ENCODE measurements at places on chromosomes 13 and 19.
A peak's percentile ranks its signal among the peaks of the same experiment; 100 is the strongest.

GRCh38 chr19:28972058-28972852 is 240.7 kb downstream of the UQCRFS1 start:
- no peak for DNase-seq
- no peaks in the 10 kb centered on the region for H3K27me3 ChIP-seq
- H3K4me1 ChIP-seq: no peaks in the 10 kb centered on the region
- no peak overlapping the region for H3K4me3 ChIP-seq
- H3K36me3 ChIP-seq: no peaks in the 10 kb centered on the region

DNA sequence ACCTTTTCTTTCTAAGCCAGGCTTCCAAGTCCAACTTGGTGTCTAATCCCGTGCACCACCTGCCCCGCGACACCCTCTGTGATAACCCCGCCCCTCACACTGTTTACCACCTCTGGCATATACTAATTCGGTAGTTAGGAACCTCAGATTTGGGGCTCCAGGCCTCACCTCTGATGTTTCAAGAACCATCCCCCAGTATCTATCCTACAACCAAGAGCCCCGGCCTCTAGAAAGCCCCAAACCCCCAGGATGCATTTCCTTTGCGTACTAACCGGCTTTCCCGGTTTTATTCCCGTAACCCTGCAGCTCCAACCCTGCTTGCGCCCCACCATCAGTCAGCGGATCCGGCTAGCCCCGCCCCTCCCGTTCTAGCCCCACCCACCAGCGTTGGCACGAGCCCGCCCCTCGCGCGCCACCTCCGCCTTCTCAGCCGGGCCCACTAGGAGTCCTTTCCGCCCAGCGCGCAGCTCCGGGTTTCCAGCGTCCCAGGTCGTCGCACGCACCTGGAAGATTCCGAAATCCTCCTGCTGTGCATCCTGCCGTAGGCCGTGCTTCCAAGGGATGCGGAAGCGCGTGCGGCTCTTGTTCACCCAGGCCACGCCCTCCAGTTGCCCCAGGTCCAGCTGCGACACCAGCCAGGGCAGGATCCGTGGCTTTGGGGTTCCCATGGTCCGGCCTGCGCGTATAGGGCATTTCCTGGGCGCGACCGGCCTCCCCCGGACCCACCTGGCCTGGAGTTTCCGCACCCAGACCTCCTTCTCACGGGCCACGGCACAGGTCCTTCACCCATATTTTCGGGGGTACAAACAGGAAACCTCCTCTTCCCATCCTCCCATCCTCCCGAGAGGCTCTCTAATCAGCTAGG is 1.3 kb downstream of the IRF3 start:
- peak overlapping the region; percentile 94 for H3K4me3 ChIP-seq
- peak overlapping the region; percentile 93 for H3K27ac ChIP-seq
- peaks cover 25% of the 10 kb centered on the region for H3K4me1 ChIP-seq
- no peaks in the 10 kb centered on the region for H3K27me3 ChIP-seq
- peak; percentile 90 for DNase-seq

DNA sequence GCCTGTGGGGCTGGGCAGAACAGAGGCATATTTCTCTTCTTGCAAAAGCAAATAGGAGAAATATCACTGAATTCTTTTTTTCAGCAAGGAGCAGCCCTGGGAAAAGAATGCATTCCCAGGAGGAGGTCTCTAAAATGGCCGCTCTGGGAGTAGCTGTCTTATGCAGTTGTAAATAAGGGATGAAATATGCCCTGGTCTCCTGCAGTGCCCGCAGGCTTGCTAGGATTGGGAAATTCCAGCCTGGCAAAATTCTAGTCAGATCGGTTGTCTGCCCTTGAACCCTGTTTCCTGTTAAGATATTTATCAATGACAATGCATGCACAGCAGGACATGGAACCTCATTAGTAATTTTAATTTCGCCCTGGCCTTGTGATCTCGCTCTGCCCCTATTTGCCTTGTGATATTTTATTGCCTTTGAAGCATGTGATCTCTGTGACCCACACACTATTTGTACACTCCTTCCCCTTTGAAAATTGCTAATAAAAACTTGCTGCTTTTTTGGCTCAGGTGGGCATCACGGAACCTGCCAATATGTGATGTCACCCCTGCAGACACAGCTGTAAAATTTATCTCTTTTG is 1993.2 kb downstream of the PCDH9 start:
- H3K4me3 ChIP-seq: no peak overlapping the region
- no peak overlapping the region for H3K27ac ChIP-seq
- H3K36me3 ChIP-seq: no peaks in the 10 kb centered on the region
- no peaks in the 10 kb centered on the region for H3K27me3 ChIP-seq

- no peak overlapping the region for H3K27ac ChIP-seq
- H3K4me3 ChIP-seq: no peak overlapping the region
- peaks cover 3% of the 10 kb centered on the region for H3K27me3 ChIP-seq
- no peaks in the 10 kb centered on the region for H3K4me1 ChIP-seq
- H3K36me3 ChIP-seq: no peaks in the 10 kb centered on the region
Measured at GRCh38 chr13:23140492-23140891, 40.3 kb upstream of the SGCG start.

DNA sequence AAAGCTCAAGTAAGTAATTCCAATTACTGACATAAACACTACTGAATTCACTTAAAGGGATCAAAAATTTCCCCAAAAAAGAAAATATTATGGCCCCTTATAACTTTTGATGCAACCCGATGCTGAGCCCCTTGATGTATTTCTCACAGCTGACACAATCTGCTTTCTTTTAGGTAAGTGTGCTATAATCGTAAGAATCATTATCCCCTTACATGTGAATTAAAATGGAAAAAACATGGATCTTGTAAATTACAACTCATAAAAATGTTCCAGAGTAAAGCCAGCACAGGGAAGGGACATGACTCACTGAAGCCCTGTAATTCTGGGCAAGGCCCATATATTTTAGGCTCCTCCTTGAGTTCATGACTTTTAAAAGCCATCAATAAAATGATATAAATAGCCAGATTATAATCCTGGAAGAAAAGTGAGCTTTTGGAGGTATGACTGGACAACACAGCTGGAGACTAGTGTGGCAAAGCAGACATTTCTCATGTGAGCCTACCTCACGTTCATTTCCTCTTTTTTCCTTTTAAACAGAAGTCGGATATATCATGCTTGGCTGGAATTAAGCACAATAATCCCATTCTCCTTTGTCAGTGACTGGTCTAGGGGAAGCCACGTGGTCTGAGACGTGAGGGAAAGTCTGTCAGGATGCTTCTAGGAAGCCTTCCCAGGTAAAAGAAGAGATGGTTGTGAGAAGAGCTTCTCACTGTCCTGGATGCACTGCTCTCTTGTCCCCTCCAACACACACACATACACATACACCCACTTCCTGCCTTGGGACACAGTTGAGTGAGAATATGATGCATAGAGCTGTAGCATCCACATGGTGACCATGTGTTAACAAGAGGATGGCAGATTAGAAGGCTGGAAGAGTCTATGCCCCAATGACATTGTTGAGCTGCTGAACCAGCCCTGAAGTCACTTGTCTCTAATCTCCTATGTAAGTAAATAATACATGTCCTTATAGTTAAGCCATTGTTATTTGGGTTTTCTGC is 165.4 kb downstream of the RGCC start:
- H3K4me1 ChIP-seq: no peaks in the 10 kb centered on the region
- H3K36me3 ChIP-seq: peaks cover 19% of the 10 kb centered on the region
- DNase-seq: no peak
- H3K4me3 ChIP-seq: no peak overlapping the region
- H3K27ac ChIP-seq: no peak overlapping the region

- no peak for DNase-seq
- peaks cover 11% of the 10 kb centered on the region for H3K27me3 ChIP-seq
- H3K4me1 ChIP-seq: no peaks in the 10 kb centered on the region
- no peak overlapping the region for H3K4me3 ChIP-seq
- H3K27ac ChIP-seq: no peak overlapping the region
Measured at GRCh38 chr13:44810061-44810840, 179.0 kb downstream of the NUFIP1 start.
